Stromal cell of bone marrow (primary cell): ENCODE measurements at places on chromosomes 11 and 22.

DNA sequence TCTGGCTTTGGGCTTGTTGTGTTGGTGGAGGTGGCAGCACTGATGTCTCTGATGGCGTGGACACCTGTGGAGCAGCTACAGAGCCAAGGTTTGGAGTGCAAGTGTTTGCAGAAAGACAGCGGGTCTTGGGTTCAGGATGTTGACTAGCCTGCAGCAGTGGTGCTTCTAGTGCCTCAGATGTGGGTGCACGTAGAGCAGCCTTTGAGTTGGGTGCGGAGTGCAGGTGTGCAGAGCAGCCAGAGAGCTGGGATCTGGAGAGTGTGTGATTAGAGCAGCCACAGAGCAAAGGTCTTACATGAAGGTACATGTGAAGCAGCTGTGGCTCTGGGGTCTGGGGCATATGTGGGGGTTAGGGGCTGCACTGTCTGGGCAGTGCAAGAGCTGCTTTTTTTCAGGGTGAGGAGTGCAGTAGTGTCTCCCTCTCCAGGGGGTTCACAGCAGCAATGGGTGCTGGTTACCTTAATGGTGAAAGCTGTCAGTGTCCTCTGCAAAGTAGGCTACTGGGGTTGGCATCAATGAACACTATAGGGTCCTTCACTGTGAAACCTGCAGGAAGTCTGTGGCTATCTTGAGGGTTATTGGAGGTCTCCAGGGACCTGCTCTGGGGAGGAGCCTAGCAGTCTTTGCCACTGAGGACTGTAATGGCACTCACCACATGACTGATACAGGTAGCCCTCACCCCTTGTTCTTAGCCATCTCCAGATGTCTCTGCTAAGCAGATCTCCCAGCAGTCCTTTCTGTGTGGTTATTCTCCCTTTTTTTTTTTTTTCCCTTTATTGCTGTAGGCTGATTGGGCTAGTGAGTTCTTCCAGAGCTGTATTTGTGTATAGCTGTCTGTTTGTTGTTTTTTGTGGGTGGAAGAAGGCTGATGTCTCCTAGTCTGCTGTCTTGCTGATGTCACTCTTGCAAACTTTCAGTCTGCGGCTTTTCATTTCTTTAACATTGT is 14.3 kb downstream of the BIRC2 start:
- no peak for DNase-seq

DNA sequence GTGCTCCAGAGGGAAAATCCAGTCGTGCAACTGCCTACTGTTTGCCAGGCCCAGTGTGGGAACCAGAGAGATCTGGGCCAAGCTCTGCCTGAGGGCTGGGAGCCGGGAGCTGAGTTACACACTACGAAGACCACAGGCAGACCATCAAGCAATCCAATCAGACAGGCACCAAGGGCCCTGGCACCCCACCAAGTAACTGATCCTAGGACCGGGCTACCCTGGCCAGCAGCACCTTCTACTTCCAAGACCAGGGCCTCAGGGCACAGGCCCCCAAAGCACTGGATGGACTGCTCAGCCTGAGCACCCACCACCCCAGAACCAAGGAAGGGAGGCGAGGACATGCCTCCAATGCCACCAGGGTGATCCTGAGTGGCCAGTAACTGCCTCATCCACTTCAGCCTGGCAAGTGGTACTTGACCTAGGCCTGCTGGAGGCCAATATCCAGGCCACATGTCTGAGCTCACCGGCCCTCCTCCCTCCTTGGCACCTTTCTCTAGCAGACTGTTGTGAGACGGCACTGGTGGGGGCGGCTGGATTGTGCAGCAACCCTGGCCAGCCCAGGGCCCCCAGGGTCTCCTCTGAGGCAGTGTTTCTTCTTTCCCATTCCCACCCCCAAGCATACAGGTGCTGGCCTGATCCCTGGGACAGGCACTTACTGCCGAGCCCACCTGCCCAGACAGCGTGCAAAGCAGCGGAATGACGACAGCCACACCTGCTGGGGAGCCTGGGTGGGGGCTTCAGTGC is 20.7 kb upstream of the ARFGAP3 start:
- no peak for DNase-seq

GRCh38 chr11:14270690-14271542 is 88.1 kb downstream of the RRAS2 start:
- no peak for DNase-seq

DNA sequence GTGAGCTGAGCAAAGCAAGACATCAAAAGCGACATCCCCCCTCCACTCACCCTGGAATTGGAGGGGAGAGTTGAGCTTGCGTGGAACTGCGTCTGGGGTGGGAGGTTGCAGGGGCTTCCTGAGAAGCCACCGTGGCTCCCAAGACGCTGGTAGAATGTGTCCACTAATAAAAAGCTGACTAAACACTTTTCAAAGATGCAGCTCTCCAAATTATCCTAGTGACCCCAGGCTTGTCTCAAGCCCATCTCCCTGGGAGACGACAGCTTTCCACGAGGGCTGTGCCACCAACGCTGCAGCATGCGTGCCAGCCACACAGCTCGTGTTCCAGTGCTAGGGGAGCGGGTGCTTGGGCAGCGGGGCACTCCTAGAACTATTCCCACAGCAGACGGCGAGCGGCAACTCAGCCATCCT is 6.3 kb upstream of the GAL start:
- DNase-seq, result no peak

- DNase-seq, result no peak
Observed at GRCh38 chr11:128116885-128117284, 470.5 kb downstream of the ETS1 start.

DNA sequence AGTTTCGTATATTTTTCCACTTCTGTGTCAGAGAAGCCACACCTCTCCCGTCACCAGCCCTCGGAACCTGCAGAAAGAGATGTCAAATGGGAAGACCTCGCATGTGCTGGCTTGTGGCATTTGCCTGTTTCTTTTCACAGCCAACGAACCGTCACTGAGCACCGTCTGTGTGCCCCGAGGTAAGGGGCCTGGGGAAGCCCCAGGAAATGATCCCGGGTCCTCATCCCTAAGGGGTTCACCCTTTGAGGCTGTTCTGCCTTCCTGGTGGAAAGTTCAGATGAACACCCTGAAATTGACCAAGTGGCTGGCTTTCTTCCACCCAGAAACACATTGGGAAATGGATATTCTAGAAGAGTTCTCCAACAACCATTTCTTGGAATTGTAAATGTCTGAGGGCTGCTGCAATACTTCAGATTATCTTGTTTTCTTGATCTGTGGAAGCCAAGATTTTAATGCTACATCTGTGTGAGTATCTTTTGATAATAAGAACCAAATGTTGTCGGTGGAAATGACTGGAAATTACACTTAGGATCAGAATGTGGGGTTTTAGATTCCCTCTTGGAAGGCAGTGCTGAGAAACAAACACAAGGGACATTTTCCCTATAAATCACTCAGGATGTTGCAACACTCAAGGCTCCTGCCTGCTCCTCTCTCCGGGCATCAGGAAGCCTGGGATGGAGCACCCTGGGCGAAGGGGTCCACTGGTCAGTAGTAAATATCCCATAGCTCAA is 37.6 kb downstream of the RIBC2 start:
- peak; percentile 94 for DNase-seq

- no peak for DNase-seq
Observed at GRCh38 chr11:73225001-73225686, 7.1 kb downstream of the P2RY2 start.

DNA sequence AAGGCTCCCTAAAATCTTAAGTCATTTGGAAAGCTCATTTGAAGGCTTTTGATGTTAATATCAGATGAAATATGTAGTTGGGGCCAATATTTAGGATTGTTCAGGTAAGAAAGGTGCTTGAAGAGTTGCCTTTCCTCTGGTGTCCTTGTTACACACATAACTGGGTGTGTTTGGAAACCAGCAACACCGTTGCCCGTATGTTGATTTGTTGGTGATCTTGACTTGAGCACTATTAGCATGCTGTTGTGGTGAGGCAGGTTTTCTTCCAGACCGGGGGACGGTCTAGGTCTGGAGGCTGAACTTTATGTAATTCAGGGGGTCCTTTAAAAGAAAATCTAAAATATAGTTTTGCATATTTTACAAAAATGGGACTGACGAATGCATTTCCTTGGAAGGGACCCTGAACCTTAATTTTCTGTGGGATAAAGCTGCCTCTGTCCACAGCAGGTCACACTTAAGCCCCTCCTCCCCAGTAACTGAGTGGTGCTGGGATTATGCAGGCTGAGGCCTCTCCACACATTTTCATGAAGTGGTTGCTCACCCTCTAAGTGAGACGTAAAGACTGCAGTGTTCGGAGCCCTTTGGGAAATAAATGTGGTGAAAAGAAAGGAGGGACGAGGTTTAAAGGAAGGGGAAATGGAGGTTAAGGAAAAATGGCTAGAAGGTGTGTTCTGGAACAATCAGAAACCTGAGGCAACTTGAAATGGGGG is 1.8 kb downstream of the YWHAH start:
- no peak for DNase-seq

- no peak for DNase-seq
Observed at GRCh38 chr11:58592760-58593472, 14.1 kb downstream of the ZFP91 start.

DNA sequence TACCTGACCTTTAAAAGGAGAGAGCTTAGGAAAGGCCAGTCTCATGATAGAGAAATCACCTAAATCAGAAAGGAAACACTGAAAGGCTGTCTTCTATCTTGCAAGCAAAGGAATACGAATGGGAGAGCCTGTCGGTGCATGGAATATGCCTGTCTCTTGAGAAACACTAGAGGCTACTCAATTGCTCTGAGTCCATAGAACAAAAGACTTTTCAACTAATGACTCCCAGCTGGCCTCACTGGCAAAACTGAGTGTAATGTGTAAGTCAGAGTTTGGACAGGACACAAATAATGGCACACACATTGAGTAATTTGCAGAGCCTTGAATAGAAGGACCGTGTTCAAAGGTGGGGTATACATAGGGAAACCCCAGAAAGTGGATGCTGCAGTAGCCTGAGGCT is 171.0 kb upstream of the ARHGAP20 start:
- DNase-seq, result peak; percentile 55

DNA sequence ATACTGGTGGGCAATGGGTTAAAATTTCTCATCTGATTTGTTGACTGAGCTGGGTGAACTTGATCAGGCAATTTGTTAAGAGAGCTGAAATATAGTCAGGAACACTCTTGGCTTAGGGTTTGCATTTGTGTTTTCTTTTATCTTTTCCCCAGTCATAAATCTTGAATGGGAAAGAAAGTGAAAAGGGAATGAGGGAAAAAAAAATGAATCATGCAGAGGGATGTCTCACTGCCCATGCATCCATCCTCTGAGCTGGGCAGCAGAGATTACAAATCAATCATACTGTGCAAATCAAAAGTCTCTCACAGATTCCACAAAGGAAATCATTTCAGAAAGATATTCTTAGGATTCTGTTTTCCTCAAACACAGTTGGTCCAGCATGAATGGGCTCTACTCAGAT is 174.2 kb upstream of the MPPED2 start:
- peak; percentile 42 for DNase-seq

DNA sequence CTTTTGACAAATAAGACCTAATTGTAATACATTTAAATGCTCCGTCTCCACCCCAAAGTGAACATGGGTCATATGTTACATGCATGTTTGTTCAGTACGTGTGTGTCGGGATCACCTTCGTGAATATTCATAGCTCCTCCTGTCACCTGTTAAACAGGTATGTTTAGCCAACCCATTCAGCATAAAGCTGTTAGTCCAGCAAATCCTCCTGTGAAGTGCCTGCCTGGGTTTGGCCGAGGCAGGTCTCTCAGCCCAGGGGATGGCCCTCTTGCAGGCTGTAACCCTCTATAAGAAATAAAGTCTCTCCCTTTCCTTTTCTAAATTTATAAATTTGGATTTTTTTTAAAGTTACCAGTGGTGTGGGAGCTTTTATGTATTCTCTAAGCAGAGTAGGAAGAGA is 38.9 kb upstream of the NTM start:
- DNase-seq, result no peak

- DNase-seq, result no peak
Observed at GRCh38 chr11:779955-780532, 2.8 kb upstream of the GATD1 start.

- no peak for DNase-seq
Observed at GRCh38 chr11:126105022-126105747, 42.5 kb upstream of the CDON start.
